Smooth muscle cell of trachea (primary cell): ENCODE measurements at places on chromosomes 11 and 22. TPM values are rescaled to one million over a fixed set of nuclear protein-coding genes. Genes with fewer than 3 reads are reported as not detected.

The ZNF280B gene
- total RNA-seq: 0.15 and 0.17 TPM in 2 replicates

The FOSL1 gene
- 19.9 and 24.3 TPM in 2 replicates for total RNA-seq

The TIMM10 gene
- 14.9 and 35.5 TPM in 2 replicates for total RNA-seq

The DBX1 gene
- total RNA-seq: not detected in 2 replicates

The MUC15 gene
- total RNA-seq: not detected in 2 replicates

The OR10A2 gene
- total RNA-seq: not detected in 2 replicates
